Thyroid gland (tissue), 4 donors: ENCODE measurements at places on chromosomes 1 and 21. TPM values are rescaled to one million over a fixed set of nuclear protein-coding genes. Genes with fewer than 3 reads are reported as not detected.
A peak's percentile ranks its signal among the peaks of the same experiment; 100 is the strongest.

The REN gene
- not detected for total RNA-seq

The OR2T12 gene
- not detected for total RNA-seq

The VANGL2 gene
- total RNA-seq: 28.5 TPM

The GPR37L1 gene
- total RNA-seq: not detected

The PPFIA4 gene
- 0.54 TPM for total RNA-seq

The F13B gene
- not detected for total RNA-seq

The ERG gene
- total RNA-seq: 13.7 TPM

The TFF3 gene
- 294 TPM for total RNA-seq

The CACHD1 gene
- 25.1 TPM for total RNA-seq

- no peak for DNase-seq
Observed at GRCh38 chr1:174274452-174274851, 115.1 kb downstream of the RABGAP1L start.

- peak; percentile 16 for DNase-seq
Observed at GRCh38 chr1:210711825-210712612, 383.3 kb downstream of the HHAT start.

- no peak for DNase-seq
Observed at GRCh38 chr1:117622726-117623125, 16.9 kb downstream of the TENT5C start.

- DNase-seq: no peak
Observed at GRCh38 chr21:45640001-45640887, 3.3 kb upstream of the PCBP3 start.

- DNase-seq: no peak
Observed at GRCh38 chr1:237093691-237094090, 51.7 kb downstream of the RYR2 start.

GRCh38 chr1:143698016-143698415 is 273.8 kb downstream of the FAM72C start:
- peak; percentile 64 for DNase-seq

DNA sequence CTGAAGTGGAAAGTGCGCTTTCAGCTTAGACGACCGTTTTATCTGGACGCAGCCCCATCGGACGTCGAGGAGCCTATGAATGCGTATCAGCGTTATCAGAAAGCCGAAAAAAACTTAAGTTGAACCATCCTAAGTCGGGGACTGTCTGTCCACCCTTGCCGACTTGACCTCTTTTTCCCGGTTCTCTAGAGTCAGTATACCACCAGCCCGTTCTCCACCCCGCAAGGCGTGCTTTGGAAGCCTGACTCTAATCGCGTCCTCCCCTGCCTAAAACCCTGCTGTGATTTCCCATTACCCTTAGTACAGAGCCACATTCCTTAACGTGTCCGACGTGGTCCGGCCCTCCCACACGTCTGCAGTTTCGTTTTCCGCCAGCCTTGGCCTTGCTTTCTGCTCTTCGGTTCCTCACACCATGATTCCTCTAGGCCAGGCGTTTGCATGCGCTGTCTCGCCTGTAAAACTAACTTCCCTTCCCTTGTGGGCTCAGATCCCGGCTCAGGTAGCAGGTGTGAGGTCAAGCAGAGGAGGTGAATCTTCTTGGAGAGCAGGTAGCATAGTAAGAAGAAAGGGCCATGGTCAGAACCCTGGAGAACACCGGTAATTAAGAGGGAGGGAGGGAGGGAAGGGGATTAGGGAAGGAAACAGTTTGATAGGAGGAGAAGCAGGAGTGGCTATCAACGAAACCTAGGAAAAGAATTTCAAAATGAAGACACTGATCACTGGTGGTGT is 865 bp downstream of the ADPRS start:
- peak; percentile 13 for DNase-seq

GRCh38 chr1:175369696-175370095 is 177.1 kb upstream of the KIAA0040 start:
- no peak for DNase-seq

DNA sequence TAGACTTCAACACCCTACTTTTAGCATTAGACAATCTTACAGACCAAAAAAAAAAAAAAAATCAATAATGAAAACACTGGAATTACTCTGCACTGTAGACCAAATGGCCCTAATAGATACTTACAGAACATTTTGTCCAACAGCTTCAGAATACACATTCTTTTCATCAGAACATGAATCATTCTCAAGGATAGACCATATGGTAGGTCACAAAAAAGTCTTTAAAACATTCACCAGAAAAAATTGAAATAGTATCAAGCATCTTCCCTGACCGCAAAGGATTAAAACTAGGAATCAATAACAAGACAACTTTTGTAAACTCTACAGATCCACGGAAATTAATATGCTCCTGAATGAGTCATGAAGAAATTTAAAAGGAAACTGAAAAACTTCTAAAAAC is 22.5 kb downstream of the ZNF670 start:
- DNase-seq: no peak

- peak; percentile 76 for DNase-seq
Observed at GRCh38 chr1:183416850-183417771, 1.1 kb downstream of the NMNAT2 start.

DNA sequence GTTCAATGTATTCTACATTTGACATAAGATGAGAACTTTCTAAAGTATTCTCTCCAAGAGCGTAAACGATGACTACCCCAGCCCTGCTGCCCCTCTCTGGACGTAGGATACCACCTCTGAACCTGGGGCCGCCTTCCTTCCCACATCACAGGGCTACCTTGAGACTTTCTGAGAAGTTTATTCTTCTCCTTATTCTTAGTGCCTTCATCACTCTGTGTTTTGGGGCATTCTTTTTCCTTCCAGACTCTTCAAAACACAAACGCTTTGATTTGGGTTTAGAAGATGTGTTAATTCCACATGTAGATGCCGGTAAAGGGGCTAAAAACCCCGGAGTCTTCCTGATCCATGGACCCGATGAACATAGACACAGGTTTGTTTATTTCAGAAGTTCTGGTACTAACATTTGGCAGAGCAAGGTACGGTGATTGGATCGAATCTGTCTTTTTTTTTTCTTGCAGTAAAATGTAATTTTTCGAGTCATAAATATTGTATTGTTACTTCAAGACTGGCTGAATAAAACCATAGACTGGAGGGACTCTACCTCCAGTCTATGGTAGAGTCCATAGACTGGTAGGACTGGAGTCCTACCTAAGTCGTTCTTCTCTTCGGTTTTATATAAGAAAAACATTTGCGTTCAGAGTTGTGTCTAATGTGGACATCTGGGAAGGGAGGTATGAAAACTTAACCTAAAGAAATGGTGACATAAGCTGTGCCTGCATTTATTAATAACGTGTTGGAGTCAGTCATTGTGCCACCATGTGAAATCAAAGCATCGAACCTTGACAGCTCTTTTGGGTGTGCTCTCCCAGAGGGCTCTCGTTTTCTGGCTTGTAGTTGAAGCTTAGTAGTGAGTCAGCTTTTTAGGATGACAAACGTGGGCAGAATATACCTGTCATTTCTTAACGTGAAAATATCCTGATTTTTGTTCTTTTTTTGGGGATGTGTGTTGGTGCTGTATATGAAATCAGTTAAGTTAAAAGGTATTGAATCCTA is 1.2 kb downstream of the MAN1A2 start:
- peak; percentile 33 for DNase-seq

GRCh38 chr1:6180268-6180706 is at the start of gene CHD5:
TSS of gene CHD5 (minus strand) at chr1:6180321. CDS start at chr1:6180023, 298 bp downstream.
- peak; percentile 5 for DNase-seq

DNA sequence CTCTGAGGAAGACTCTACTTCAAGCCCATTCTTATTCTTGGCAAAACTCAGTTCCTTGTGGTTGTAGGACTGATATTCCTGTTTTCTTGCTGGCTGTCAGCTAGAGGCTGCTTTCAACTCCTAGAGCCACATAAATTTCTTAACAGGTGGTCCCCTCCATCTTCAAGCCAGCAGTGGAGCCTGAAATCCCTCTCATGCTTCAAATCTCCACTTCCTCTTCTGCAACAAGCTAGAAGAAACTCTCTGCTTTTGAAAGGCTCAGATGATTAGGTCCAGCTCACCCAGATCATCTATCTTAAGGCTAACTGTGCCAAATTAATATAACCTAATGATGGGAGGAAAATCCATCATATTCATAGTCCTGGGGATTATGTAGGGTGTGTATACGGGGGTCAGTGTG is 43.2 kb upstream of the CD34 start:
- DNase-seq: no peak

GRCh38 chr1:77961392-77961791 is 17.5 kb downstream of the FUBP1 start:
- DNase-seq: no peak

- DNase-seq: peak; percentile 72
Observed at GRCh38 chr21:32413697-32414578, 1.4 kb downstream of the EVA1C start.

DNA sequence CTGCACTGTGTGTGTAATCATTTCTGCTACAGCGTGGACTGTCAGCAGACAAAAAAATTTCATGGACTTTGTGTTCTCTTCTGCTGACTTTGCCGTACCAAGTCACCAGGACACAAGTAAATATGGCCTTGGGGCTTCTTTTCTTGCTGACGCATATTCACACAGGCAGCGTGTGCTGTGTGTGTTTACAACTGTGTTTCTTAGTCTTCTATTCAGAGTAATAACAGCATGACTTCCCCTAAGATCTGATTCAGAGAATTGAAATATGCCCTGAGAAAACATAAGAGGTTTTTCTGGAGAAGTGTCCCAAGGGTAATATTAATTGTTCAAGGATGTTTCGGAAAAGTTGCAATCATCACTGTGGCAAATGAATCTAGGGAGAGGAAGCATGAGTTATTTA is 47.1 kb upstream of the DYNLT5 start:
- DNase-seq: no peak

DNA sequence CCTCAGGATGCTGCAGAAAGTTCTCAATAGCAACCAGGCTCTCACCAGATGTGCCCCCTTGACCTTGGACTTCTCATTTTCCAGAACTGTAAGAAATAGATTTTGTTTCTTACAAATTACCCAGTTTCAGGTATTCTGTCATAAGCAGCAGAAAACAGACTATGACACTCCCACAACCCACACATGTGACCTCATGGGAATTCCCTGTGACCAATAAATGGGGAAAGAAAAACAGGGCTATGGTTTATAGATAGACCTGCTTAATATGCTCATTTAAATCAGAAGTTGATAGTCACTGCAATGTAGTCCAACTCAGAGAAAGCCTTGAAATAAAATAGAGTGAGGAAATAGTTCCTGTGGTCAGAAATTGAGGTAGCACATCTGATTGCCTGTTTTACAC is 380.9 kb upstream of the PTBP2 start:
- no peak for DNase-seq

- no peak for DNase-seq
Observed at GRCh38 chr21:45408271-45408791, 3.4 kb downstream of the COL18A1 start.

GRCh38 chr1:217617126-217617525 is 13.8 kb downstream of the GPATCH2 start:
- DNase-seq: no peak

DNA sequence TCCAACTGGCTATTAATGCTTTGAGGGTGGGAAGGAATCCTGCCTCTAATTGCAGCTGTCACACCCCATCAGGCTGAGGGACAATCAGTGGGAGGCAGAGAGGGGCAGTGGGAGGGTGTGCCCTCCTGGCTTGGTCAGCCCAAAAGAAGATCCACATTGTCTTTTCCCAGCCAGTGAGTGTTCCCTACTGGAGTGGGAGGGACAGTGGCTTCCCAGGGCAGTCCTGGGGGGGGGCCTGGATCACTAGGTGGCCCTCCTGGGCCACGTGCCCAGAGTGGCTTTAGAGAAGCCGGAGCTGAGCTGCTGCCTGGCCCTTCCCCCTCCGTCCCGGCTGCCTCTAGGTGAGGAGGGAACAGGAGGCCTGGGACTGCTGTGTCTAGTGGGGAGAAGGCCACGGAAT is 14.0 kb downstream of the INKA2 start:
- peak; percentile 70 for DNase-seq

GRCh38 chr1:15271196-15271595 is 24.2 kb downstream of the FHAD1 start:
- DNase-seq: no peak

GRCh38 chr1:61071205-61072130 is 10.9 kb upstream of the NFIA start:
- no peak for DNase-seq

GRCh38 chr1:114089502-114090138 is 64.0 kb downstream of the SYT6 start:
- no peak for DNase-seq

DNA sequence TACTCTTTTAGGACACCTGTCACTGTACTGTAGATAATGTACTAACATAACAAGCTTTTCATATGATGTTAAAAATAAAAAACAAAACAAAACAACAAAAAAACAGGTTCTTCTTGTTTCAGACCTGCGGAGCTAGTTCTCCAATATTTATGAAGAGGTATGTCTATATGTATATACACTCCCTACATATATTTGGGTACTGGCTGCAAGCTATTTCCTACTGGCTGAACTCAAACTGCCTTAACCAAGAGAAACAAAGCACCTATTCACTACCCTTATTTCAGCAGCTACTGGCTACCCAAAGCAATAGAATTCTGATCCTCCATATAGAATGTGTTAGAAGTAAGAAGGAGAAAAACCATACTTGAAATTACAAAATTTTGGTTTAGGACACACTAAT is 73.5 kb downstream of the ABL2 start:
- DNase-seq: no peak

DNA sequence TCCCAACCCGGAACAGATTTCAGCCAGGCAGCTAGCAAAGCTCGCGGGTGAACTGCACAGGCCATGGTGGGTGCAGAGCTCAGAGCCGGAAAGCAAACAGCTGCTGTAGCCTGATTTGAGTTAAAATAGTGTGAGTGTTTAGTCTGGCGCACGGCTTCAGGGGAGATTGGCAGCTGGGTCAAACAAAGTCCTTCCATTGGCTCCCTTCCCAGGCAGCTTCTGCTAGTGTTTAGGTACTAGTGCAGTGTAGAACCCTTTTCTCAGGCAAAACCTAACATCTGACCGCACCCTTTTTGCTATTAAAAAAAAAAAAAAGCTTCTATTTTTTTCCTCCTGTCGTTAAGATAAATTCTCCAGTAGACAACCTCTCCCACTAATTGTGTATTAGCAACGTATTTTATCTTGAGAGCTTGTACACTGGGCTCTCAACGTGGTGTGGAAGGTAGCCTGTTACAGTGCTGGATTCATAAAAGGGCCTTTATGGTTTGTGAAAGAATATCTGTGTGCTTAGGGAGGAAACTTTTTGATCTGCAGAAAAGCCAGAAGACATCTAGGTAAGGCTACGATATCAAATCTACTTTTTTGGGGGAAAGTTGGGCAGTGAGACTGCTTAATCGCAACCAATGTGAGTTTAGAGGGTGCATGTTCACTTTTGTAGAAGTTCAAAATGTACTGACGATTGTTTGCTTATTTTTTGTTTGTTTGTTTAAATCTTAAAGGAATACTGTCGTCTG is 689.6 kb downstream of the USP25 start:
- peak; percentile 84 for DNase-seq

DNA sequence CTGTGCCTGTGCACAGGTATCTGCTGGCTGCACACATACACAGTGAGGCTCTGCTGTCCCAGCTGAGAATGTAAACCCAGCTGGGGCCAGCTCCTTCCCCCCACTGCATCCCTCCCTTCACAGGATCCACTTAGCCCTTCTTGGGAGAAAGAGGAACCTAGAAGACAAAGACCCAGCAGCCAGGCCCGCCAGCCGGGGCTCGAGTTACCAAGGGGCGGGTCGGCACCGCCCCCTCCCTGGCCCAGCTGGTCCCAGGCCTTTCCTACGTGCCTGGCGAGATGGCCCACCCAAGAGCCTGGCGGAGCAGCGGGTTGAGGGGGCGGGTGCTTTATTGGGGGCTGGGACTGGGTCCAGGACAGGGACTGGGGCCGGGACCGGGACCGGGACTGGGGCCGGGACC is 2.1 kb downstream of the SH3BGRL3 start:
- no peak for DNase-seq
